Chondrocyte (in vitro differentiated cells): ENCODE measurements at places on chromosomes 1 and 21. TPM values are rescaled to one million over a fixed set of nuclear protein-coding genes. Genes with fewer than 3 reads are reported as not detected.

MSH4 gene
- 0.20 to 0.48 TPM in 2 of 3 replicates, not detected in the other for total RNA-seq

CFAP74 gene
- not detected in 3 replicates for total RNA-seq

SLC9A1 gene
- total RNA-seq: 53.9 to 55.4 TPM (median 54.6 TPM) in 3 replicates

CEP85 gene
- total RNA-seq: 13.1 to 18.2 TPM (median 13.7 TPM) in 3 replicates

PTPRC gene
- total RNA-seq: not detected in 3 replicates

SF3B4 gene
- 54.7 to 63.9 TPM (median 58.2 TPM) in 3 replicates for total RNA-seq
